ENCODE measurements at places on chromosomes 2 and 18.

DNA sequence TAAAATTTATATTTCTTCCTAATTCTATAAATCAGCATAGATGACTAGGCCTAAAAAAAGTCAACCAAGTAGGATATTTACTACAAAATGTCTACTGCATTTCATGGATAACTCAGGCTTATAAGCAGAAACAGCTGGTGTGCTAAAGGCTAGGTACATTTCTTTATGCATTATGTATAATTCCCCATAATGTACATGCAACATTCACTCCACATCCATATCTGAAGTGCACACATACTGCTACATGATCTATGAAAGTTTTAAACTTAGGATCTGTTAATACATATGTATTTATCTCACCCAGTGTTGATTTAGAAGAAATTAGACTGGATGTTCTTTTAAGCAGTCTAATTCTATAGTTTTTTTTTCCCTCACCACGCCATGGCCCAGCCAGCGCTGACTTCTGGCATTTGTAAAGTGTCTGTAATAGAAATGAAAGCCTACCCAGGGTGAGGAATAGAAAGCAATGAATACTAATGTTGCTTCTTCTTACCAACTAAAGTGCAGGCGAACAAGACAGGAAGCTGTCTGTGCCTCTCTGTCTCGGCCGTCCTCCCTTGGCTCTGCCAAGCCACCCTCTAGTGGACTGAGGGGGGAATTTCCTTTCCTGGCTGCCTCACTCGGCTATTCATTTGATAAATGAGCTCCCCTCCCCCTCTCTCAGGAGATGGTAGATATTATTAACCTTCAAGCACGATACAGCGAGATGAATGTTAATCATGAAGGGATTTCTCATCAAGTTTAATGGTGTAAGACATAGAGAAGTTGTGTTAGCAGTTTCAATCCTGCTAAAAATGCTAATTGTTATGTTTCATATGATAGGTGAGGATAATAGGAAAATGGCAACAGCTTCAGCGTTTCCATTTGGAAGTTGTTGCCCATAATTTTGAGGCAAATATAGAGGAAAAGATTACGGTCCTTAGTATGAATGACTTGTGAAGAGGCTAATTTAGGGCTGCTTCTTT lies 384.5 kb downstream of the MTX2 start:
- no peak for DNase-seq

DNA sequence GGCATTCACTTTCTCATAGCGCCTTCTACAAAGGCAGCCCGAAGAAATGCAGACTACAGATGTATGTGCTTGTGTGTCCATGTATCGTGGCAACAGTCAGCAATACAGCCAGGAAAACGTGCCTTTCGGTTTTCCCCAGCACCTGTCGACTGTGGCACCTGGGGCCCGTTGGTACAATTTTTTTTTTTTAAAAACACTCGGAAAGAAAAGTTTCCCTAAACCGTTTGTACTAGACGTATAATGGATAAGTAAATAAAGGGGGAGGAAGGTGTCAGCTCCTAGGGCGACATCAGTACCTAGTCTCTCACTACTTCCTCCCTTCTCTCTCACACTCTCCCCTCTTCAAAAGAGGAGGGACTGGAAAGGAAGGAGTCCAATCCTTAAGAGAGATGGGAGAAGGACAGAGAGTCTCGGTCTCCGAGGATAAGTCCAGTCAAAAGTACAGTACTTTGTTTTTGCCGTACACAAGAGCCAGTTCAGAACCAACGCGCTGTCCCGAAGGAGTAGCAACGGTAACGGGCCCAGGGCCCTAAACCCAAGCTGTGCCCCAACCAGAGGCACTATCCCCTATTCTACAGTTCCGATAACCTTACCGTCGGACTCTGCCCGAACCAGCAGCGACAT lies 759 bp downstream of the PPP4R3B start:
- DNase-seq = peak; percentile 35

GRCh38 chr2:188898261-188898660 lies 75.9 kb upstream of the COL3A1 start:
- no peak for DNase-seq

DNA sequence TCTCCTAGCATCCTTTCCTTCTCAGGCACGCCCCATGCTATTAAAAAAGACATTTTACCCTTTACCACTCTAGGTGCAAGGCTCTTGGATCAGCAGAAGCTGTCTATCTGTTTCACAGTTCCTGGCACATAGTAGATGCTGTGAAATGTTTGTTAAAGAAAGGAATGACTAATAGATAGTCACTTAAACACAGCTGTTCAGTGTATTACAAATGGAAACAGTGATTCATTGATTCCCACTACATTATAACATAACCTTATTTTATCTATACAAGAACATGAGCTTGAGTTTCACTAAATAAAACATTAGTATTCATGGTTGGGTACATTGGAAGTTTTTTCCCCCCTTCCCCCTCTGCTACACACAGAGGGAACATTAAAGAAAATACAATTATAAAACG lies 142.1 kb downstream of the ASXL3 start:
- no peak for DNase-seq

DNA sequence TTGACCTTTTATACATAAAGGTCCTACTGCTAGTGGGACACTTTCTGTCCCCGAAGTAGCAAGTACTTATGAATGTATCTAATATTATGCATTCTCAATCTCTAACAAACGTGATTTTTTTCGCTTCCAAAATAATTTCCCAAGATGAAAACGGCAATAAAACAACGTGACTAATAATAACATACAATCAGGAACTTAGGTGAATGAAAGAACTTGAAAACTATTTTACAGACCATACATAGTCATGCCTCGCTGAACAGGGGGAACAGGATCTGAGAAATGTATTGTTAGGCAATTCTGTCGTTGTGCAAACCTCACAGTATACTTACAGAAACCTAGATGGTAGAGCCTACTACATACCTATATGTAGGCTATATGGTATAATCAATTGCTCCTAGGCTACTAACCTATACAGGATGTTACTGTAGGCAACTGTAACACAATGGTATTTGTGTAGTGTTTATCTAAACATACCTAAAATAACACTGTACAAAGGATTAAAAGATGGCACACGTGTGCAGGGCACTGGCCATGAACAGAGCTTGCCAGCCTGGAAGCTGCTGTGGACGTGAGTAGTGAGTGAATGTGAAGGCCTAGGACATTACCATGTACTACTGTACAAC lies 2.5 kb downstream of the RTN4 start:
- DNase-seq = no peak

DNA sequence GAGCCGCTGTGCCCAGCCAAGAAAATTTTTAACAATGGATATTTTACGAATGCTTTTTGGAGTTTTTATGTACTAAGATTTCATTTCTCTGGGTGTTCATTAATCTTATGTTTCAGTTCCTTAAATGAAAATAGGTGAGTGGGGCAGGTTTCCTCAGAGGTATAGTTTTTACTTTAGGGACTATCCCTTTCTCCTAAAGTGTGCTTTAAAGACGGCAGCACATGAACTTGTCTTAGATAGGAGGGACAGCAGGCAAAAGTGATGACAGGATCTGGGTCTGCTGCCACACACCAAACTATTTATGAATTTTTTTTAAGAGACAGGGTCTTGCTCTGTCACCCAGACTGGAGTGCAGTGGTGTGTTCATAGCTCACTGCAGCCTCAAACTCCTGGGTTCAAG lies 8.0 kb upstream of the REL start:
- DNase-seq = no peak

GRCh38 chr2:222568865-222569264 lies 87.0 kb downstream of the FARSB start:
- DNase-seq = no peak

- DNase-seq = no peak
Measured at GRCh38 chr18:6659963-6660725, 69.4 kb upstream of the ARHGAP28 start.

GRCh38 chr18:46424898-46425297 lies 232.1 kb downstream of the LOXHD1 start:
- no peak for DNase-seq

DNA sequence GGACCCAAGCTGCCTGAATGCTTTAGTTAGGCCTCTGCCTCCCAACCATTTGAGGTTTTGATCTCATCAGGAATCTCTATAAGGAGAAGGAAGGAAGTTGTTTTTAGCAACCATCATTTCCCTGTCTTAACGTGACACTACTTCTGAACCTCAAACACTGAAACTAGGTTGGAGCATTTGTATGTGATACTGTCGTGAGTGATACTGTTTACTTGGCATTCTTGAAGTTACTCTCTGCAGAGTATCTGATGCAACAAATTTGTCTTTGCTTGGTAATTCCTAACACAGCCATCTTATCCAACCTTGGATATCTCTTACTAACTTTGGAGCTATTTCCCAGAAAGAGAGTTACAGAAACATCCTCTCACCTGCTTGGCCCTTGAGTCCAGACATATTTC lies 22.1 kb downstream of the TTLL4 start:
- DNase-seq = no peak
